Stimulated activated CD4-positive, alpha-beta T cell treated with anti-CD3 and anti-CD28 coated beads, Interleukin-15, amount 100 ng/mL, for 1 hour (primary cell): ENCODE measurements at places on chromosomes 2 and 18.

DNA sequence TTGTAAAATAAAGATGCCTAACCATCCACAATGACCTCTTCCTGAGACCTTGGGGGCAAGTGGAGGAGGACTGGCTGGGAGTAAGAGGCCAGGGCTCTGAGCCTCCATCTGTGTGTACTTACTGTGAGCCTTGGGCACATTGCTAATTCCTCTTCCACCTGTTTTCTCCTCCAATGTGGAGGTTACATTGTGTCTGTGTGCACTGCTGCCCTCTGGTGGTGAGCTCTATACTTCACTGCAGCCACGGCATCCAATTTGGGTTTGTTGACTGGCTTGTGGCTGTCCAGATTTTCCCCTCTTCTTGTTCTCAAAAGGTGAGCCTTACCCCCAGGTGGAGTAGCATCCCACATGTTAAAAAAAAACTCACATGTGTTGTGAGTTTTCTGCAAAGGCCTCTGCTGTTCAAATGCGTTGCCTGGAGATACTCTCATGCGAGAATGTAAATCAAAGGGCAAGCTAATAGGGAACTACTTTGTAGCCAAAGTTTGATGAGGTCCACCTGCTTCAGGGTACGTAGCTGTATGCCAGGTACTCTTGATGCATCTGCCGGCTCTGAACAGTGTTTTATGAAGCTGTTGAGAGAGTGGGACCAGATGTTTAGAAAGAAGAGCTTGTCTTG lies 80.8 kb downstream of the APOB start:
- DNase-seq: peak; percentile 51

GRCh38 chr2:224039770-224040440 lies 819 bp upstream of the SERPINE2 start:
- DNase-seq: peak; percentile 16

GRCh38 chr2:120206022-120206581 lies 17.1 kb downstream of the TMEM185B start:
- no peak for DNase-seq

DNA sequence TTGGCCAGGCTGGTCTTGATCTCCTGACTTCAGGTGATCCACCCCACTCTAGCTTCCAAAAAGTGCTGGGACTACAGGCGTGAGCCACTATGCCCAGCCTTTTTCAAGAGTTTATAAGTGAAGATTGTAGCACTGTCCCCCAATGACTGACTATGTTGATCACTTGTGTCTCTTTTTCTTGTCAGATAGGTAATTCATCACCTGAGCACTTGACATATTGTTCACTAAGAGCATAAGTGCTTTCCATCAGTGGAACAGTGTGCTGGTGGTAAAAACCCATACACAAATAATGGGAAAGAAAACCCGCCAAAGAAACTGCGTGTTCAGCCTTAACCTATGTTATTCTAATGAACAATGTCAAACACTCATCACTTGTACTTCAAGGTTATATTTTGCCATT lies 414.4 kb upstream of the CDH7 start:
- no peak for DNase-seq

- no peak for DNase-seq
These were observed 12.7 kb upstream of the ARID5A start for GRCh38 chr2:96523659-96524481.

DNA sequence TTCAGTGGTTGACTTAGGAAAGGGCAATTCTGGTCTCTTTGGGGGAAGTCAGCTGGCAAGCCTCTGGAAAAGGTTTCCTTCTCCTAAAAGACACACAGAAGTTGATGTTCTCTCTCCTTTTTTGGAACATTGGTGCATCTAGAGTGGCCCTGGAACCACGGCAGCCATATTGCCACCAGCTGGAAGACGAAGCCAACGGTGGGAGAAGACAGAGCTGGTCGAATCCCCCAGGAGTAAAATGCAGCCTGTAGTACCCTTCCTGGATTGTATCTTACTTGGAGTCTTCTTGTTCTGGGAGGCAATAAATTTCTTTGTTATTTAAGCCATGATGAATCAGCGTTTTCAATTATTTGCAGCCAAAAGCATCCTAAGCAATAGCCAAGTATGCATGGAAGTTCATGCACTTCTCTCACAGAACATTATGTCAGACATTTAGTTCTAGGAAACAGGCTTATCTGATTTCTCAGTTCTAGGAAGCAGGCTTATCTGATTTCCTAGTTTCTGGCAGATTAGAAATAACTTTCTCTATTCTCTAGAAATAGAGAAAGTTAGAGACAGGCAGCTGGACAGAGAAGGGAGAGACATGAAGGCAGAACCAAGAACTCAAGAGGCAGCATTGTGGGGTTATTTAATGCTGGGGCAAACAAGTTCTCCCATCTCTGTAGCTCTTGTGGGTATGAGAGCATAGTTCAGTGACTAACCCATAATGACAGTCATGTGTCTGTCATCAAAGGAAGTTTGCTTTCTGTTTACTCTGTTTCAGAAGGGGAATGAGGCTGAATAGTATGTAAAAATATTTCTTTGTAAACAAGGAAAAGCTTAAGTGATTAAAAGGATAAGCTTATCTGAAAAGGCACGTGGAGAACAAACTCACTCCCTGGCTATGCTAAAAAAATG lies 40.5 kb upstream of the NABP1 start:
- no peak for DNase-seq

DNA sequence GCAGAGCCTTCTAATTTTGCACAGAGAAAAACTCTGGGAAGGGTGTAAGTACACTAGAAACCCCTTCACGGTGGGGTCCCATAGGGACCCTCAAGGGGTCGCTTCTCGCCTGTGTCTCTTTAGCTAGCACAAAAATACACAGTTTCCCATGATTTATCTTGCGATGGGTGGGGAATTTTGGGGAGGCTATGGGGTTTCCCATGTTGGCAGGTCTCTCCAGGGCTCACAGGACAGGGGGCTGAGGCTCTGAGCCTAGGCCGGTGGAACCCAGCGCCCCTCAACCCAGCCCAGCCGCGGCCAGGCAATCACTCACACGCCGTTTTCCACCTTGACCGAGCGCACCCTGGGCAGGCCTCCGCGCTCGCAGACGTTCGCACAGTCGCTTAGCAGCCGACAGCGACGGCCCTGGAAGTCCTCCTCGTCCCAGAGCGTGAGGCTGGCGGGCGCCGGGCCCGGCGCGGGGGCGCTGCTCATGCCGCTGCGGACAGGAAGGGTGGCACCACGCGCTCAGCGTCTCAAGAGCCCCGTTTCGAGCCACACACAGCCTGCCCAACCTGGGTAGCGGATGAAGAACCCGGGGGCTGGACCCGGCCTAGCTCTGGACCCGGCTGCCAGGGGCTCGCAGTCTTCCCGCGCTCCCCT lies 398 bp downstream of the CRYBA2 start:
- DNase-seq: no peak

DNA sequence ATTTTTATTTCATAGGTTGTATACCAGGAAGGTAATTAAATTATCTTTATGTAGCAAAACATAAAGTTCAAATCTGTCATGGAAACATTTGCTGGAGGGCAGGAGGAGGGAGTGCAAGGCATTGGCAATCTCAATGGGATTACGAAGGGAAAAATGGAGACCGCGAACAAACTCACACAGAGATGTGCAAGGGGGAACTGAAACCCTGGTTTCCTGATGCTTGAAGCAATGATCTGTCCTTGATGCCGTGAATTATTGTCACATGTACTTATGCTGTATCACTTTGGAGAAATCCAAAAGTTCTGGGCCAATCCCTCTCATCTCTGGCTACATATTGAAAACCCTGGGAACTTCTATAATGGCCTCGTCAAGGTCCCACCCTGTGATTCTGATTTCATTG lies 65.0 kb upstream of the MFF start:
- DNase-seq: no peak

- no peak for DNase-seq
These were observed 99.8 kb downstream of the DIS3L2 start for GRCh38 chr2:232061265-232061664.

GRCh38 chr2:152655880-152656279 lies 61.4 kb downstream of the PRPF40A start:
- no peak for DNase-seq

- no peak for DNase-seq
These were observed 180.1 kb downstream of the RDH14 start for GRCh38 chr2:18380321-18380720.

GRCh38 chr2:156427074-156427473 lies 9.1 kb upstream of the GPD2 start:
- DNase-seq: no peak

DNA sequence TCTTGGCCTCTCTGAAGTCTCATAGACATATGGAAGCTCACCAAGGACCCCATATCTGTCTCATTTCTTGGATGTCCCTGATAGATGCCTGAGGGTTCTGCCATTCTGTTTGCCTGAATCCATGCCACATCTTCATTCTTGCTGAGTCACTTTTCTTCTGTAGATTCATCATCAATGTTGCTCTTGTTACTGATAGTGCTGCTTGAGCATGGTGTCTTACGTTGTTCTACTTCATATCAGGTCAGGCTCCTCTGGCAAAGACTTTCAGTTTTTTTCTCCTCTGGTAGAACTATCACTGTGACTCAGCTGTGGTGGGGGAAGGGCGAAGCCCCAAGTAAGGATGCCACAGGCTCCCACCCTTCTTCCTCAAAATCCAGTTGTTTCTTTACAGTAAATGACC lies 885.2 kb downstream of the DCDC2C start:
- DNase-seq: no peak

- DNase-seq: no peak
These were observed 251.2 kb upstream of the RBBP8 start for GRCh38 chr18:22681908-22682307.

DNA sequence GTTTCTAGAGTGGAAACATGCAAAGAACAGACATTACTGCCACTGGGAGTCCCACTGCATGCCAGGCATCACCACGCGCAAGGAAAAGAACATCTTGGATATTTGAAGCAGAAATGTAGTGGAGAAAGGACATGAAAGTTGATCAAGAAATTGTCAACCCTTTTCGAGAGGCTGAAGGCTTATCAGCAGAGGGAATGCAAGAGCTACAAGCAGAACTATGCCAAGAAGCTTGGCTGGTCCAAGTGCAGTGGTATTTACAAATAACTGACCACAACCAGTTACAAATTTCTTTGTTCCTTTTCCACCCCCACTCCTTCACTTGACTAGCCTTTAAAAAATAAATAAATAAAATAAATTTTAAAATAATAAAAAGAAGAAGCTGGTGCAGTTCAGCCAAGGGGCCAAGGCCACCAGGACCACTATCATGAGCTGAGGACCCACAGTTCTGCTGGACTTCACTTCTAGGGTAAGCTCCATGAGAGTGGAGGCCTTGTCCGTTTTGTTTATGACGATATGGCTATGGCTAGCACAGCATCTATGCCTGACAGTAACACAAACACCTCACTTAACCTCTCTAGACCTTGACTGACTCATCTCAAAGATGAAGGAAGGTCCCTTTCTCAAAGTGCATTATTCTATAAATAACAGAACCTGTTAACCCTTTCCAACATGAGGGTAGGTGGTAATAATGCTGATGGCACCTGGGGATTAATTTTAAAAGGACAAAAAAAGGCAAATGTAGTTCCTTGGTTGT lies 20.9 kb downstream of the MARCHF4 start:
- DNase-seq: no peak

DNA sequence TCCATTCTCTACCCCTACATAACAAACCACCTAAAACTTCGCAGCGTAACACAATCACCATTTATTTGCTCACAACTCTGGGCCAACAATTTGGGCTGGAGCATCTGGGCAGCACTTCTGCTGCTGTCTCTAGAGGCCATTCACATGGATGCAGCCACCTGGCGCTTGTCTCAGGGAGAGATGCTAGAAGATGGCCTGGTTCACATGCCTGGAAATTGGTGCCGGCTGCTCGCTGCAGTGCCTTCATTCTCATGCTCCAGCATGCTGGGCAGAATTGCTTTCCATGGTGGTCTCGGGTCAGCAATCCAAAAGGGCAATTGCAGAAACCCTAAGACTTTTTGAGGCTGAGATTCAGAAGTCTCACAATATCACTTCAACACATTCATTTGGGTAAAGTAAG lies 157.4 kb downstream of the SUCLG1 start:
- no peak for DNase-seq

DNA sequence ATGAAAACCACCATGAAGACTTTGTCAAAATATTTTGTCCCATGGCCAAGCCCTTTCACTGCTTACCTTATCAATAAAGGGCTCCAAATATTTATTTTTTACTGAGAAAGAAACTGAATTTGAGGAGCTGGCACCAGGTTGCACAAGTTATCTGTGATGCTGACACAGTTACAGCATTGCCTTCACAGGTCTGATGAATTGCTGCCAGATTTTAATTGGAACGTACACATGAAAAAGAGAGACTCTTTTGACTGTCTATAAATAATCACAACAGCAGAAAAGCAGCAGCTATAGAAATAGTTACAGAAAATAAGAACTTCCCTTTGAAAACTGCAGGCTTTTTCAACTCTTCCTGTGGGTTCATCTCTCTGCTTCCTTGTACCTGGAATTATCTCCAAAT lies 23.9 kb downstream of the TMEM200C start:
- no peak for DNase-seq

- DNase-seq: no peak
These were observed 208.9 kb downstream of the KLHL29 start for GRCh38 chr2:23593752-23594459.

DNA sequence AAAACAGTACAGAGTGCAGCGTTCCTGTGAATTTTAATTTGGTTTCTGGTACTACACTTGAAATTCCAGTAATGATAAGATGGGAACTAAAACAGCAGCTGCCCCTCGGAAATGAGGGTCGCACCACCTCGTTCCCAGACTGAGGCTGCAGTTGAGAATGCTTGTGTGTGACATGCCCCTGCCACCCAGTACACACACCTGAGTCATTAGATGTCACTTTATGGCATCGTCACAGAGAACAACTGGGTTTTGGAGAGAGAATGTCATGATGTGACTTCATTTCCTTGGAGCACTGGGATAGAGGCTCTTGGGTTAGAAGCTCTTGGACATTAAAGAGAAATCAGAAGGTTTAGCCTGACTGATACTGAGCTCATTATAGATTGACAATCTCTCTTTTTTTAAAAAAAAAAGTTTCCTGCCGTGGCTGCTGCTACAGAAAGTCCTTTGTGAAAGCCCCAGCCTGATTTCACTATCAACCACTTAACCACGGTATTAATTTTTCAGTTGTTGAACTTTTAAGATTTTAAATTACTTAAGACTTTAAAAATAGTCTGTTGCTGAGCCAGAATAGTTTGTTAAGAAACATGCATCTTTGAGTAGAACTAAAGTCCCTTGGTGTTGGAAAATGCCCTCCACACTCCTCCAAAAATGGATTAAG lies 24.5 kb downstream of the BCL2L11 start:
- no peak for DNase-seq

- DNase-seq: no peak
These were observed 67.8 kb downstream of the ABCG8 start for GRCh38 chr2:43906448-43907109.

GRCh38 chr18:12231040-12231882 lies 22.9 kb upstream of the CIDEA start:
- DNase-seq: no peak

GRCh38 chr2:5026571-5027234 lies 665.5 kb upstream of the SOX11 start:
- no peak for DNase-seq

DNA sequence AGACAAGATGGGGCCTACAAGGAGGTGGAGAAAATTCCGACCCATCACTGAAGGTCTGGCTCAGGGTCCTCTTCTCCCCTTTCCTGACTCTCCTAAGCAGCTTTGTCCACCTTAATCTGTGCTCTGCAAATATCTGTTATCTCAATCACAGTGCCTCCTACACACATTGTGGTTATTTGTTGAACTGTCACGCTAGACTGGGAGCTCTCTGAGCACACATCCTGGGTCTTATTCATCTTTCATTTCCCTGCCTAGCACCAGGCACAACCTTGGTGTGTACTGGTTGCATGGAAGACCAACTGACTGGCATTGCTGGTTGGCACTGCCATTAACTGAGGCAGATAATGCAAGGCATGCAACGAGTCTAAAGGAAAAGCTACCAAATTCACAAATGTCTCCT lies 122.9 kb upstream of the ST6GAL2 start:
- DNase-seq: no peak

- DNase-seq: no peak
These were observed 140.8 kb downstream of the PXDN start for GRCh38 chr2:1603521-1603920.
